Stimulated activated CD4-positive, alpha-beta T cell treated with anti-CD3 and anti-CD28 coated beads, TNF-alpha, amount 100 ng/mL, for 1 hour (primary cell): ENCODE measurements at places on chromosomes 6 and 20.

- no peak for DNase-seq
Measured at GRCh38 chr6:111676383-111676782, 70.7 kb upstream of the TRAF3IP2 start.

DNA sequence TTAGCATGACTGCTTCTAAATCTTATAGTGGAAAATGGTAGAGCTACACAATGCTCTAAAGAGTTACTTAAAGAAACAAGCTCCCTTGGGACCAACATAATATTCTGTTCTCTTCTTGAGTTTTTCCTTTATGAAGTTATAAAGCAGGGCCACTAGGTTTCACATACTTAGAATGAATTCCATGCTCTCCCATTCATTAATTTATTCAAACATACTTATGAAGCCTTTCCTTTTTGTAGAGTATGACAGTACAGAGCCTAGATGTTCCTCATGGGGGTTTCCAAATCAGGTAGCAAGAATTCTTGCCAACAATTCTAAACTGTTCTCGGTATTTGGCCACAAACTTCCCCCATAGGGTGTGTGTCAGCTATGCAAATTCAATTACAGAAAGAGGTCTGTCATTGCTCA is 20.6 kb upstream of the FABP7 start:
- no peak for DNase-seq

DNA sequence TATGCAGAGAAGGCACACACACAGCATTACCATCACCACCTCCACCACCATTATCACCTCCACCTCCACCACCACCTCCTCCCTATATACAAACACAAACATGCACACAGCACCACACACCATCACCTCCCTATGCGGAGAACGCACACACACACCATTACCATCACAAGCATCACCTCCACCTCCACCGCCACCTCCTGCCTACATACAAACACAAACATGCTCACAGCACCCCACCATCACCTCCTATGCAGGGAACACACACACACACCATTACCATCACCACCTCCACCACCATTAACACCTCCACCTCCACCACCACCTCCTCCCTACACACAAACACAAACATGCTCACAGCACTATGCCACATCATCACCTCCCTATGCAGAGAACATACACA is 236.5 kb upstream of the AFDN start:
- no peak for DNase-seq

DNA sequence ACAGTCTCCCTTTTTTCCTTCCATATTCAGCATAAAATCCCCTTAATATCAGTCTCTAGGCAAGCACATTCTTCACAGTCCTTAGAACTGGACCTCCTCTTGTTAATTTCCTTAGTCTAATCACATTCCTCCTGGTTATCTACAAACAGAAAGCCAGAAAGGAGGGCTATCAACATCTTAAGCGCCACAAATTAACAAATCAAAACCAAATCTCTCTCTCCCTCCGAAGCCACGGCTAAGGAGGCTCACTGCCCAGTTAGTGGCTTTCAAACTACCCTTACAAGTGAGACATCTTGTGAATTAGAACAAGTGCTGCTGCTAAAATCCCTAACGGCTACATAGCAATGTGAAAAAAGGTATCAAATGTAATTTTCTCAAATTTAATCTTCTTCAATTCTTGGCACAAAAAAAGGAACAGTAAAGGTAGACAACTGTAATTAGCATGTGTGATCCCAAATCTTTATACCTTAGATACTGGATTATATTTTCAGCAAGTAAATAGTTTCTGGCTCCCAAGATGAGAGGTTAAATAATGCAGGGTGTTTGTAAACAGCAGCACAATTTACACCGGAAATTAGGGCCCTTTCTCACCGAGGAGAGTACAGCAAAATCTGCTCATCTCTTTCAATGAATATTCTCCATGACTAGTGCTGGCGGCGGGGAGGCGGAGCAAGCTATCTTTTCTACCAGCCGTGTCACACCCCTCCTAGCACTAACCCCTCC is 1.4 kb upstream of the TRIM39 start:
- peak; percentile 72 for DNase-seq

GRCh38 chr20:32891926-32892660 is 33.4 kb downstream of the EFCAB8 start:
- DNase-seq, result no peak

DNA sequence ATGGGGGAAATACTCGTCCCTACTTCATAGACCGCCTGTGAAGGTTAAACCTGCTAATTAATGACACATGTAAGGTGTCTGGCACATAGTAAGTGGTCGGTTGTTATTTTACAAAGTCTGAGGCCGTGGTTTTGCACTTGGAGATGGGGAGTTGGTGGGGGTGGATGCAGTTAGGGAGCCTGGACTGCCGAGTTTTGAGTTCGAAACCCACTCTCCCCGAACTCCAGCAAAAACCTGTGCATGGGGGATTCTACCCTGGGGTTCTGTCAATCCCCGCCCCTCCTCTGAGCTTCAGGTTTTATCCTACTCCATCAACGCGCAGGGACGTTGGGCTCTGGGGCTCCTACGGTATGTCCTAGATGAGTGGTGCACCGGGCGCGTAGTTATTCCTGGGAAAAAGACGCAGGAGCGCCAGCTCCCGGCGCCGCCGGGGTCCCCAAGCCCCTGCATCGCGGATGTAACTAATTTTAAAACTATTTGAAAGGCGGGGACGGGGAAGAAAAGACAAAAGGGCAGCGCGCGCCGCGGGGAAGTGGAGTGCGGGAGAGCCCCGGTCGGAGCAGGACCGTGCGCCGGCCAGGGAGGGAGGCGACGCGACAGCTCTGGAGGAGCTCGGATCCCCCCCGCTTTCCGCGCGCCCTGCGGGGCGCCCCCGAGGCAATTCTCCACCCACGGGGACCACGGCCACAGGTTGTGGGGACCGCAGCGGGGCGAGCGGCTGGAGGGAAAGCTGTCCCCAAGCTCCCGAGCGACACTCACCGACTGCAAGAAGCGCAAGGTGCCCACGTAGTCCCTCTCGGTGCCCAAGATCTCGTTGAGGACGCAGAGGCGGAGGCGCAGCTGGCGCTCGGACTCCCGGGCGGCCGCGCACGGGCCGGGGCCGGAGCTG is 672 bp downstream of the PREX1 start:
- DNase-seq, result no peak

- DNase-seq, result no peak
Measured at GRCh38 chr6:37674161-37674560, 23.5 kb downstream of the MDGA1 start.

DNA sequence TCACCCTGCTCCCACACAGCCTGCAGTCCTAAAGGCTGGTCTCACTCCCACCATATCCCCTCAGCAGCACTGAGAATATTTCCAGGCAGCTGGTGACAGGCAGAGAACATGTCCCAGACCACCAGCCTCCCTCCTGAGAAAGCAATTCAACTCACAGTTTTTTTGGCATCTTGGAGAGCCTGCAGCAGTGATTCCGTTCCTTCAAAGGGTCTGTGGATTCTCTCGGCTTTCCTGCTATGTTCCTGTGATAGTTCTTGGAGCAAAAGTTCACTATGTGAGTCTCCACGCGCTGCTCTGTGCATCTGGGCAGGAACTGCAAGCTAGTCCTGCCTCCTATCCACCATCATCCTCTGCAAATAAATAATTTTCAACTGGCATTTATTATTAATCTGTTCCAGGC is 448.3 kb upstream of the HSF2 start:
- DNase-seq, result no peak

DNA sequence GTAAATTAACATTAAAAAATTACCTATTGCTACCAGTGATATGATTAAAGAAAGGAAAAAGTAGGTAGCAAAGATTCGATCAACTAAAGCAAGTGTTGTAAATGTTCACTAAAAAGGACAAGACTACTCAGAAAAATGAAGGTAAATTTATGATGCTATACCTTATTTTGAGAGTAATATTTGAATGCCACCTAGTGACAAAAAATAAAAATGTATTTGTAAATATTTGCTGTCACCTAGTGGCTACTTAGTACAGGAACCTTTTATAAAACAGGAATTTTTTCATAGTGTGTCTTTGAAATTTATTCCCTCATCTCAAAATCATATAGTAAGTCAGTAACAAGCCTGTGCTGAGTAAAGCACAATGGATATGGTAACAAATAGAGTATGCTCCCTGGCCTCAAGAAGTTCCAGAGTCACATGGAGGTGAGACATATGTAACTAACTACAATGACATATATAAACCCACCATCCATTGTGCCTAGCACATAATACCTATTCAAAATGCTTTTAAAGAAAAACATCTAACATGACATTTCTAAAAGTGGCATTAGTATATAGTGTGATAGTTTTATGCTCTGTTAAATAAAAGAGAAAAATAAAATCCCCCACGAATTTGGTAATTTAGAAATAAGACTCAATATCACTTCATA is 193.1 kb upstream of the SIM1 start:
- no peak for DNase-seq

- no peak for DNase-seq
Measured at GRCh38 chr6:17281497-17282481, 628 bp downstream of the RBM24 start.

DNA sequence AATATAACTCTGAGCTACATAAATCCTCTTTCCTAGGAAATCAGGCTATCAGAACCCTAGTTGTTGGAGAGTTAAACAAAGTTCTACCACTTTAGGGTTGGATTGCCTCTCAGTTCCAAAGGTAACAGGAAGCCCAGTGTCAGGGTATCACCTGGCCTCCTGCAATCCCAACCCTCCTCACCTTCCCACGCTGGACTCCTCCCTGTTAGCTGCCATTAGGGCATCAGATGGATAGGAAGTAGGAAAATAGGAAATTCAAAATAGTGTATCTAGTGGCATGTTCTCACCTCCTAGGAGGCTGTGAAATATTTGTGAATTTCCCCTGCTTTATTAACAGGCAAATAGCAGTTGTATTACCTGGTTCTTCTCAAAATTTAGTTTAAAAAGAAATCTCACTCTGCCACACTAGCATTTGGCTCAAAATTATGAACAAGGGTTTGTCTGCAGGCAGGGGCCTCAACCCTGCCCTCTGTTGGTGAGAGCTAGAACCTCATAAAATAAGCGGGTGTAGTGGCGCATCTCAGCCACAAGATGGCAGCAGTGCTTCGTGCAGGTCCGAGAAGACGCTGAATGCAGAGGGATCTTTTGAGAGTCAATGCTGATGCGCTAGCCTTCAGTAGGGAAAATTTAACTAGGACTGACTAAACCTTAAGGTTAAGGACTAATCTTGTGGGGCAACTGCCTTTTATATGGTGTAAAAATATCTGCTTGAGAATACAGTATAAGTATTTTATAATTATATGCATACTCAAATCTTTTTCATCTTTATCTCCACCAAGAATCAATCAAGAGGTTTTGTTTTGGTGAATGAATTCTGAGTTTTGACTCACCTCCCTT is 209.8 kb upstream of the KCNQ5 start:
- peak; percentile 36 for DNase-seq

DNA sequence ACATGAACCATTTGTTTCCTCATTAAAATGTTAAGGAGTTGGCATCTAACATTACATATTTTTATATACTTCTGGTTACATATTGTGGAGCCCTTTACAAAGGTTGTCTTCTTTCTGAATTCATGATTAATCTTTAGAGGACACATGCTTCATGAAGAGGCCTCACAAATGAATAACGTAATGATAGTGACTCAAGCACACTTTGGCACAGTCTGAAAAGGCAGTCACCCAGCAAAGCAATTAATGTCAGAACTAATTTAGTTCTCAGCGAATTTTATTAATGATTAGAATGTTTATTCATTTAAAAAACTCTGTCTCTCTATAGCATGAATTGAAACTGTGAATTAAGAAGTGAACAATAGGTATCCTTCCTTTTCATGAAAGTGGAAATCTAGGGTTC is 854.2 kb downstream of the PHF3 start:
- no peak for DNase-seq

DNA sequence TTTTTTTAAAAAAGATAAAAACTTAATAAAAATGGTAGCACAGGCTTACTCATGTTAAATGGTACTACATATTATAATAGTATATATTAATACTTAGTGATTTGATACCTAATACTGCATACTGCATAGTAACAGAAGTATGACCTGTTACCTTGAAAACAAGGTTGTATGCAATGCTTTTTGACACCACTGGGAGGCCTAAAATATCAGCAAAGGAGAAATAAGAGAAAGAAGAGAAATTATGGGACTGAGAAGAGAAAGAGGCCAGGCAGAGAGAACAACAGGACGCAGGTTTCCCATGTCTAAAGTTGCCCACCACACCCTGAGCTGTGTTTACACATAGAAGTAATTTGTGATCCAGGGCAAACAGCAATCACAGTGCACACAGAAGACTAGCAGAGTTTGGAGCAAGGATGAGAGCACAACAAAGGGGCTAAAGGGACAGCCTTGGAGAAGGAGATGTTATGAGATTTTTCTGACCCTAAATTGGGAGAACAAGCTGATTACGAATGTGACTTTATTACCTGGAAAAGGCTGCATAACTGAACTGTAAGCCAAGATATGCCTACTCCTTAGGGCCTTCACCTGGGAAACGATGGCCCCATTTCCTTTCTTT is 73.2 kb downstream of the ROS1 start:
- no peak for DNase-seq

- no peak for DNase-seq
Measured at GRCh38 chr6:4625557-4625956, 150.6 kb upstream of the CDYL start.

DNA sequence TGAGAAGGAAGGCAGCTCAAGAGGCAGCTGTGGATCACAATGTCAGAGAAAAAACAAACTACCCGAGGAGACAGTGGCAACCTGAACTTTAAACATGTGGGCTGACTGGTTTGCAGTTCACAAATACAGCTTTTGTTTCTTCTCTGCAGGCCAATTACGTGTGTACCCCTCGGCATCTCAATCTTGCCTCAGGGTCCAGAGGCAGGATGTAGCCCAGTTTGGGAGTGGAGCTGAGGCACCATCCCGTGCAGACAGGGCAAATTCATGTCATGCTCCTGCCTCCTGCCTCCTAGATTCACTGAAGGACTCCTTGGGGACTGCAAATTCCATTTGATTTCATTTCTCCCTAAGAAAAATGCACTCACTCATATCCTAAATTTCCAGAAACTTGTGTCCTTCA is 94.2 kb upstream of the KCNK16 start:
- no peak for DNase-seq

DNA sequence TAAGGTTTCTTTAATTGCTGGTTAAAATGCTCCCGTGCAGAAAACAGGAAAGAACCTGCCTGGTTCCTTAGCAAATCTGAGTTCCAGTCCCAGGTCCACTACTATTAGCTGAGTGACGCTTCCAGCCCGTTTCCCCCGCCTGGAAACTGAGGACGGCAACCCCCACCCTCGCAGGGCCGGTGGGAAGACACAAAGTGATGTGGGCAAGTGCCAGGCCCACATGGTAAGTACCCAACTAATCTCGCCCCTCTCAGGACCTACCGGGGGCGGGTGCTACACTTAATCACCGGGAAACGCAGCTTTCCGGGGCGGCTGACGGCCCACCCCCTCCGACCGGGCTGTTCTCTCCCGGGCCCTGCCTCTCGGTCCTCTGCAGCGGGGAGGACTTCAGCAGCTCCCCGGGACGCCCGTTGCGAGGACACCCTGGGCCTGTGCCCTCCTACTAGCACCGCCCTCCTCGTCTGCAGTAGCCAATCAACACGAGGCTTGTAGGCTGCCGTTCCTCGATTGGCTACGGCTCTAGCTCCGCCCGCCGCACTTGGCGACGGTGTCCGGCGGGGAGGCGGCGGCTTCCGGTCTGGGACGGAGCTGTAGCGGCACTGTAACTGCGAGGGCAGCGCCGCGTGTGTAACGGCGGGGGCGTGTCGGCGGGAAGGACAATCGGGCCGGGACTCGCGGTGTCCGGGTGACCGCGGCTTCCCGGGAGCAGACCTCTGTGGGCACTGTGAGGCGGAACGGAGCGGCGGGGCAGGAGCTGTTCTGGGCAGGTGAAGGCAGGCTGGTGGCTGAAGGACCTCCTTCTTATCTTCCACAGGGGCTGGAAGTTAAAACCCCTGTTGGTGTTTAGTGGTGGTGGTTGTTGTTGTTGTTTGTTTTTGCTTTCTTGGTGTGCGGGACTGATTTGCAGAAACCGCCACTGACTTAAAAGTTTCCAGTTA is at the start of gene ZBTB9:
TSS of gene ZBTB9 (plus strand) at position 568 of the 938 bp plus-strand sequence. CDS start 525 bp downstream, outside the sequence.
- peak; percentile 87 for DNase-seq
